ENCODE measurements at places on chromosomes 3 and 15.

GRCh38 chr3:127706785-127707351 is 34.1 kb downstream of the ABTB1 start:
- no peak for DNase-seq

GRCh38 chr3:188037195-188037718 is 116.7 kb upstream of the LPP start:
- no peak for DNase-seq

- DNase-seq = no peak
Observed at GRCh38 chr15:58453931-58454793, 22.4 kb downstream of the LIPC start.

DNA sequence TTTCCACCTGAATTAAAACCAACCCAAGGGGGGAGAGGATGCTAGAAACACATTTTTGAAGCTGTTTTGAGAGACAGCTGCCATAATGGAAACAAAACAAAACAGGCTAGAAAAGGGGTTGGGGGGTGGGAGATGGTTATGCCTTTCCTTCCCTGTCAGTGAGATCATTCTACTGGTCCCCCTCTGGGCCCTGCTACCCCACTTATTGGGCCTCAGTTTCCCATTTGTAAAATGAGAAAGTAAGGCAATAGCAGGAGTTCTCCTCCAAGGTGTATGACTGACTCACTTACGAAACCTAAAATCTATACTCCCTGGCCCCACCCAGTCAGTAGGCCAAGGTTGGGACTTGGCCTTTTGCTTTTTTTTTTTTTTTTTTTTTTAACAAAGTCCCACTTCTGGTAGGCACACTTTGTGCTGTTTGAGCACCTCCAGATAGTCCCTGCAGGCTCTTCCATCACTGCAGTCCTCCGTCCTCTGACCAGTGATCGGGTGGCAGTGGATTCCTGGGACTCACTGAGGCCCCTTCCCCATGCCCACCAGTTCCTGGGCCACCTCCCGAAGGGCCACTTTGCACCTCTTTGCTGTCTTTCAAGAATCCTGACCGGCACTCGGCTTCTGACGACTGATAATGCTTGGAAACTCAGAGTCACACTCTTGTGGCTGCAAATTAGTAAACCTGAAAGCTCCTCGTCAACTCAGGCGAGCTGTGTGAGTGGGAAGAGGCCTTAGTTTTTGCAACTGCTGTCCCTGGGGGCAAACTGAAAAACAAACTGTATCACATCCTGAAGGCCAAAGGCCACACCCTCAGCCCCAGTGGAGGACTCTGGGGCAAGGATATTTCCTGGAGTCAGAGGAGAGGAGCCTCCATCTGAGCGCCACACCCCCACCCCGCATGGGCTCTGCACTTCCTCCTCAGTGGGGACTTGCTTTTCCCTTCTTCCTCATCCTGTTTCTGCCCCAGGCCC is 6.7 kb upstream of the PSTPIP1 start:
- no peak for DNase-seq

DNA sequence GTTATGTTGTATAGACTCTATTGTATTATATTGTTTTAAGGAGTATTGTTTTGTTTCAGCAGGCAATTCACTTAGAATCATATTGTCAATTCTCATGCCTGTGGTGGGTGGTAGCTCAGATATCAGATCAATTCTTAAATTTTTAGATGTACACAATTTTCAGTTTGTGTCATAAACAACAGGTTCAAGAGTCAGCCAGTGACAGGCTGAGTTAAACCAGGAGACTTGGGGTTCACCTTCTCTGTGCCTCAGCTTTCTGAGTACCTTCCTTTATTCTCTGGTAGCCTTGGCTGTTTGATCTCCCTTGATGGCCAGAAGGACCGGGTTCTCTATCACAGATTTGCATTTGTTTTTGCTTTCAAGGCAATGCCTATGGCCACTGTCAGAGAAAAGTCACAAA is 199.9 kb upstream of the KCNMB2 start:
- DNase-seq = no peak
